NCI-H524 (cell line): ENCODE measurements at places on chromosomes 5 and 9.

DNA sequence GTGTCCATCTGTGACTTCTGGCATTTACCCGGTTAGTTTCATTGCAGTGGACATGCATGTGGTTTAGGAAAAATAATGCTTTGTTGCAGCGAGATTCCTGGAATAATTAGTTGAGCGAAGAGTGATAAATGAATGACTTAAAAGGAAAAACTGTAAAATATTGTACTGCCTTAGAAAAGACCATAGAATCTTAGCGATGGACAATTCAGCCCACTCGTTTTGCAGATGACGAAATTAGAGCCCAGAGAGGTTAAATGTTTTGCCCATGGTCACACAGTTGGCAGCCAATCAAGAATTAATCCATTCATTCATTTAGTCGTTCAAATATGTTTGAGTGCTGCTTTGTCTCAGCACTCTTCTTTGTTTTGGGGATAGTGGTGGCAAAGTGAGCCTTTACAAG lies 107.9 kb downstream of the ARHGAP26 start:
- DNase-seq, result no peak

GRCh38 chr5:120717381-120717780 lies 253.3 kb downstream of the PRR16 start:
- no peak for DNase-seq

DNA sequence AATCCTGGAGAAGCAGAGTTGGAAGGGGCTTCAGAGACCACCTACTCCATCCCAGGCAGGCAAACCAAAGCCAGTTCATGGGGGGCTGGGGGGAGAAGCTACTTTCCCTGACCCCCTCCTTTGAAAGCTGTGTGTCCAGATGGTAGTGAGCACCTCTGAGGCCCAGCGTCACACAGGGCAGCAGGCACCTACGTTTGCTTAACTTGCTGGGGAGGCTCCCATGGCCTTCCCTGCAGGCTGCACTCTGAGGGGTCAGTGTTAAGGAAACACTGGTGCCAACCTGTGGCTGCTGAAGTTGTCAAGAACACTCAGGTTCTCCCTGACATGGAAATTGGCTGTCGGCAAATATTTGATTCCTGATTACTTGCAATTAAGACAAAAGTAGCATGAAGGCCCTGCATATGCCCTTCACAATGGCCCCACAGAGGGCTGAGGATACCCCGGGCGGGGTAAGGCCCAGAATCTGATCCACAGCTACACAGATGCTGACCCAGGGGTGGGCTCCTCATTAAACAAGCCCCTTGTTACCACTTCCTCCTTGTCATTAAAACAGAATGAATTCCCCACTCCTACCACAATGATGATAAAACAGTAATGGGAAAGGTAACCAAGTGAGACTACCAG lies 208.5 kb downstream of the FSTL4 start:
- DNase-seq, result no peak

DNA sequence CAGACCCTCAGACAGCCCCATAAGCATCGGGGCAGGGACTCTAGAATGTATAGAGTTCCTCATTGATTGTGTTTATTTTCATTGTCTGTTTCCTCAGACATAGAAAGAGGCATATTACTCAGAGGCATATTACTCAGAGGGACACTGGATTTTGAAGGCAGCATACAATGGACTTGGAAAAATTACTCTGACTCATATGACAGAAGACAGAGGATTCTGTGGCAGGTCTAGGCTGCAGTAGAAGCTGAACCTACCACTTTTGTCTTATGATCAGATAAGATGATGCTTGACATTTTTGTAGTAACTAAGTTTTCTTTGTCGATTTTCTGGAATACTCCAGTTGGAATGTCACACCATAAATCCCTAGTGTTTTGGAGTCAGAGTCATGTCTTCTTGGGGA lies 105.2 kb downstream of the ST8SIA4 start:
- DNase-seq, result no peak

DNA sequence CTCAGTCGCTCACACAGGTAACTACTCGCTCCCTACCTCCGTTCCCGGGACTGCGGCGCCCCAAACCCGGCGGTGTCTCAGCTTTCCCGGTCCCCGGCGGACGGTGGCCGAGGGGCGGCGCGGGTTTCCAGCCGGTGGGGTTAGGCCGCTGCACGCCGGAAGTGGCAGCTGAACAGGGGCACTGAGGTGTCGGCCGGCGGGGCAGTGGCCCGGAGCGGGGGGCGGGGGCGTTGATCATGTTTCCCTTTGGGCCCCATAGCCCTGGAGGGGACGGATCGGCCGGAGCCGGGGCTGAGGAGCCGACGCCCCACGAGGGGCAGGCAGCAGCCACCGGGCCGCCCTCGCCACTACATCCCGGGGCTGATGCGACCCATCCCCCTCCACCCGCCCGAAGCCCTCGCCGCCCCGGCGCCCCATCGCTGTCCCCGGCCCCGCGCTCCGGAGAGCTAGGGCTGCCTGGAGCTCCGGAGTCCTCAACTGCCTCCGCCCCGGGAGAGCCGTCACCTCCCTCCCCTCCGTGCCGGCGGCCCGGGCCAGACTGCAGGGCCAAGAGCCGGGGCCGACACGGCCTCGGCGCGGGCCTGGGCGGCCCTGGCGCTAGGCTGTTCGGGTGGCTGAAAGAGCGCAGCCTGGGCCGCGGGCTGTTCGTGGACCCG lies at the start of gene DCAF10:
Gene DCAF10, plus strand, starts transcription at position 167 of the 656 bp plus-strand sequence. Its CDS starts 70 bp downstream, at position 237.
- DNase-seq, result peak; percentile 43

DNA sequence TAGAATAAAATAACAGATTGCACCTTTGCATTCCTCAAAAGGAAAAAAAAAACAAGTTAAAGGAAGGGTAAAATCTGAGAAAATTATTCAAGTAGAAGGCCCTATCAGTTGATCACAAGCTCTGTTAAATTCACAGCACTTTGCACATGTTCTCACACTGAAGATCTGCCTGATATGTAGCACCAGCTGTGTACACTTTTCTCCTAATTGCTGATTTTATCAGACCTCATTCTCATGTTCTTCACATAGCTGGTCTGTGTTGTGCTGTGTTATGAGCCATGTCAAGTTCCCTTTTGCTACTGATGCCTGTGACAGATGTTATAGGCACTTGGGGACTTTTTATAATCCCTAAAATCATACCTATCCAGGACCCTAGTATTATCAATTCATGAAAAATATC lies 390.4 kb upstream of the PRR16 start:
- peak; percentile 87 for DNase-seq

DNA sequence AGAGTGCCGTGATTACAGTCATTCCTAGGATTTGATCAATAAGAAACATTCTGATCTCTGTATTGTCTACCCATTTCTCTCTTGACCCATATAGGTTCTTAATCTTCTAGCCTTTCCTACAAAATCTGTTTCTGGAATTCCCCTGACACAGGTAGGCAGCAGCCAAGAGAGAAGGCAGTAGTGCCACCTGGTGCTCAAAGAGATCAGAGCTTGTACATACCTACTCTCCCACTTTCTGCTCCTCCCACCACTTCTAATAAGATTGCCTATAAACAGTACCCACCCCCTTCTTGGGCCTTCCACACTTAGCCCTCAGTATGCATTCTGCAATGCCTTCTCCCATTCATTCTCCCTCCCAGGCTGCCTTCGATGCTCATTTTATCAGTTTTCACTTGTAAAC lies 117.4 kb upstream of the RORB start:
- DNase-seq, result peak; percentile 10

- DNase-seq, result no peak
These were observed 870.0 kb upstream of the CDH9 start for GRCh38 chr5:27908341-27908740.

DNA sequence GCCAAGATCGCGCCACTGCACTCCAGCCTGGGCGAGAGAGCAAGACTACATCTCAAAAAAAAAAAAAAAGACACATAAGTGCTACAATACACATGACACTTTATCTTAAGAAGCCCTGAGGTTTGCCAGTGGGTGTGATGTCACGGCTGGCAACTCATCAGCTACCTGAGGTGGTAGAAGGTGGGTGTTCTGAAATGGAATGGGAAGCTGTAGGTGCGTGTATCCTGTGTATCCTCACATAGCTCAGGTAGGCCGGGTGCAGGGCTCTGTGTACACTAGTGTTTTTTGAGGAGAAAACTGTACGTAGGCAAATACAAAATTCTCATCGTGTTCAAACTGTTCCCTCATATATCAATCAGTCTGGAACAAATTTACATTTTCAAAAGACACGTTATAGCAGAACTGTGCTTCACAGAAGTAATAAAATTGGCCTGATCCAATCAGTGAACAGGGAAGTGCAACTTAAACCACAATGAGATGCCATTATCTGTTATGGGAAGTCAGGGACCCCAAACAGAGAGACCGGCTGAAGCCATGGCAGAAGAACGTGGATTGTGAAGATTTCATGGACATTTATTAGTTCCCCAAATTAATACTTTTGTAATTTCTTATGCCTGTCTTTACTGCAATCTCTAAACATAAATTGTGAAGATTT lies 10.4 kb downstream of the BICD2 start:
- no peak for DNase-seq

- peak; percentile 38 for DNase-seq
These were observed 32.9 kb upstream of the GPR151 start for GRCh38 chr5:146548781-146549449.

DNA sequence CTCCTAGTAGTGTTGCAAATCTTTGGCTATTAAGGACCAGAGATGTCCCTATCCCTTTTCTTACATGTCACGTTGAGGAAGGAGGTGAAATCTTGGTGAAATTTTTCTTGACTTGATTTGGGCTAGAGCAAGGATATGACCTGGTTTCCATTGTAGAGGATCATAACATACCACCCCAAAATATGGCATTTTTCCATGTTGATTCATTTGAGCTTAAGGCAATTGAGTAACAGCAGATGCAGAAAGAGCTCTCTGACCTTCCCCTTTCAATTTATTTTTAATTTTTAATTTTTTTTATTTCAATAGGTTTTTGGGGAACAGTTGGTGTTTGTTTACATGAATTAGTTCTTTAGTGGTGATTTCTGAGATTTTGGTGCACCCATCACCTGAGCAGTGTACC lies 61.2 kb upstream of the MAP1B start:
- no peak for DNase-seq

GRCh38 chr5:39660020-39660419 lies 235.2 kb upstream of the DAB2 start:
- no peak for DNase-seq

DNA sequence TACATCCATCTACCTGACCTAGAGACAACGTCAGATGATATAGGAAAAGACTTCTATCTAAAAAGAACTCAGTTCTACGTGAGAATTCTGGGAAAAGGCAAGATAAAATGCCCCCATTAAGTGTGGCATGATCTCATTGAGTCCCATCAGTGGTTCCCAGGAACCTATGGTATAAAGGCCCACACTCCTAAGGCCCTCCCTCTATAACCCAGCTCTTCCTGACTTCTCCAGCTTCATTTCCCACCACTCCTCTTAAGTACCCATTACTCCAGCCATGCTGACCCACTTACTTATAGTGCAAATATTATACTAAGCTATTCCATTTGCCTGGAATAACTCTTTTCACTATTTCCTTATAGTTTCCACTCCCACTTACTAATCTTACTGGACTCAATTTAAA lies 95.4 kb upstream of the NR5A1 start:
- DNase-seq, result no peak

DNA sequence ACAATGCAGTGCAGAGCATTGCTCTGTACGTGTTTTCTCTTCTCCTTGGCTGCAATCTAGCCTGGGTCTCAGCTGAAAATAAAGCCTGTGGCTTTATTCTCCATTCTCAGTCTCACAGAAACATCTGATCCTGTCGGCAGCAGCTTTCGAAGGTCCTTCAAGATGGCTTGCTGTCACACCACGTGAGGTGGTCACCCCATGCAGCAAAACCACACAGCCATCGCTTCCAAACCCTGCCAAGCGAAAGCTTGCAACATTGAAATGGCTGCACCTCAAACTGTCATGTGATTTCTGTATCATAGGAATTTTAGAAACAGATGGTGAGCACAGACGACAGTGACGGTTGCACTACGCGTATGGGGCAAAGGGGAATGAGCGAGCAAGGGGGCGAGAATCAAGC lies 98.5 kb upstream of the SMARCA2 start:
- DNase-seq, result peak; percentile 65

DNA sequence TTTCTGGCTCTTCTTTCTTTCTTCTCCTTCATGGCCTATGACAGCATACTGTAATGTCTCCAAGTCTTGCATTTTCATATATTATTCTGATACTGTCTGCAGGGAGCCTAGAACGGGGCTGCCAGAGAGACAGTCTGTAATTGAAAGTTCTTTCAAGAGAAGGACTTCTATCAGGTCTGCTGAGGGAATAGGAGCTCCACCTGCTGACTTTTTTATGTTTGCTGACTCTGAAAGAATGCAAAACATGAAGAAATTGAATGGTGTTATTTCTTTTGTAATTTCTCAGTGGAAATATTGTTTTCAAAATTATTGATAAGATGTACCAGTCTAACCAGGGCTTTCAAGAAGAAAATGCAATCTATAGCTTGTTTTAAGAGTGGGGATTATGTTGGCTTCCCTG lies 121.9 kb upstream of the RFX3 start:
- no peak for DNase-seq

GRCh38 chr9:136777359-136777758 lies 13.0 kb upstream of the LCN15 start:
- DNase-seq, result no peak

GRCh38 chr5:91359962-91360609 lies 23.0 kb downstream of the ARRDC3 start:
- DNase-seq, result no peak

GRCh38 chr5:39543335-39543734 lies 118.6 kb upstream of the DAB2 start:
- DNase-seq, result no peak

GRCh38 chr5:146103594-146103993 lies 1.8 kb downstream of the PLAC8L1 start:
- no peak for DNase-seq

DNA sequence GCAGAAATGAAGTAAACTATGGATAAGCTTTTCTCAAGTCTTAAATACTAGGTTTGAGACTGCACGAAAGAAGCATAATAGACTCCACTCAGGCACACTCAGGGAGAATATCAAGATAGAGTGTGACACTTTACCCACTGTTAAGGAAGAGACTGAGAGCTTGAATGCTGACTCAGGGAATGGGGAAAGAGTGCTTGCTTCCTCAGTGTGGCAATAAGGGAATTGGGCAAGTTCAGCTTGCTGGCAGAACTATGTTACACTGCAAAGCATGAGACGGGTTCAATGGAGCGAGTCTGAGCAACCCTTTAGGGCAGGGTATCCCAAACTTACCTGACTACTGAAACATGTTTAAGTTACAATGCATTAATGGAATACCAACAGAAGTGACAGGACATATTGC lies 237.7 kb upstream of the MEF2C start:
- DNase-seq, result no peak

- DNase-seq, result no peak
These were observed 720.7 kb downstream of the TLE1 start for GRCh38 chr9:80968611-80969010.

DNA sequence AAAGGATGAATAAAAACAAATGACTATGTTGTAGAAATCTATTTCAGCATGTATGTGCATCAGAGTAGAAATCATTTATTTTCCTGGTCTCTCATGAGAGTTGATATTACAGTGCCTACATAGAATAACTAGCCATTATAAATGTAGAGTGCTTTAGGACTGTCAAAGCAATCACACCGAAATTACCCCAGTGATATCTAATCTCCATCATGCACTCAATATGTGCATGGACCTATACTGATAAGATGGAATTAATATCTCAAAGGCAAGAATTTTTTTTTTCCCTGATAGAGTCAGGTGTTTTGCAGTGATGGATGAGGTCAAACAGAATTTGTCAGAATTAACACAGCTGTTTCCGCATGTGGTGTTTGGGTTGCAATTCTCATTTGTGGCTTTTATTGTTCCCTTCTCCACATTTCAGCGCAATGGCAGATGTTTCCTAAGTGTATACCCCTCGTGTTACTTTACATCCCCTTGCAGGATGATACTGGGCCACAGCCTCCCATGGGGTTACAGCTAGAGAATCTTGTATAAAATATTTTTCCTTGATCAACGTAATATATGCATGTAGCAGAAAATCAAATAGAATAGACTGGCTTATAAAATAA lies 298.8 kb downstream of the RASEF start:
- DNase-seq, result no peak
